BJ (cell line): ENCODE measurements at places on chromosomes 7 and 10.

DNA sequence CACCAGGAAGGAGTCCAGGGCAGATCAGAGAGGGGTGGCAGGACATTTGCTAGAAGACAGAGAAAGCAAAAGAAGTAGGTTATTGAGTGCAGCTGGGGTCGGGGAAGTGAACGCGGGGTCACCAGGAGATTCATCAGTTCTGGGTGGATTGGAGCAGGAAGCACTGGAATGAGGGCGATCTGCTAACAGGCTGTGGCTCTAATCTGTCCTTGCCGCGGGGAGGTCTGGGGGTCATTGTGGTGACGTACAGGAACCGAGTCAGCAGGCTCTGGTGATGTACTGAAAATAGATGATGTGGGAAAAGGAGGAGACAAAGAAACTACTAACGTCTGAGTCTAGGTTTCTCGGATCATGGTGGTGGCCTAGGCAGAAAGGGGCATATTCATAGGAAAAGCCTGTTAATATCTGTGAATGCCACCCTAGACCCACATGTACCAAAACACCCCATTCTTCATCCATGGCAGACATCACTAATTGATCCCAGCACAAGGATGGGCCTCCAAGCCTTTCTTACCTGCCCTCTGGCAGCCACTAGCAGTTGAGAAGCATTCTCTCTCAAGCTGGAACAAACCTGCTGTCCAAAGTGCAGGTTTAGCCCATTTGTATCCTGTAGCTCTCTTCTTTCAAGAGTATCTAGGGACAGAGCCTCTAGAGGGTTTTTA is 134.5 kb downstream of the C10orf105 start:
- no peak for DNase-seq

- DNase-seq, result no peak
Observed at GRCh38 chr10:22701132-22701826, 13.1 kb downstream of the PIP4K2A start.

GRCh38 chr7:7641129-7641663 is 644 bp downstream of the UMAD1 start:
- DNase-seq, result no peak

DNA sequence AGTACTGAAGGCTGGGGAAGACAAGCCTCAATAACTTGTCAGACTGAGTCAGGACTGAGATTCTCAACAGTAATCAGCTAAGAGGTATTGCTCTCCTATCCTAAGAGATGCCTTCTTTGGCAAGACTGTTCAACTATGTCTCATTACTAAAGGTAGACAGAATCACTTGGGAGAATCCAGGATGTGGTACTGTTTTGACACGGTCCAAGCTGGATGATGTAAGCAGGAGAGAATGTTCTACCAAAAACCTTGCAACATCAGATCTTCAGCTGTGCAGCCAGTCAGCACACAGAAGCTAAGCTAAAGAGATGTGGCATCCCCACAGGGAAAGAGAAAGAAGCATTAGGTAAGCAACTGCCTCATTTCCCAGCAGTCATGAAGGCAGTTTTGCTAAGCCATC is 391.4 kb downstream of the NRG3 start:
- DNase-seq, result no peak

DNA sequence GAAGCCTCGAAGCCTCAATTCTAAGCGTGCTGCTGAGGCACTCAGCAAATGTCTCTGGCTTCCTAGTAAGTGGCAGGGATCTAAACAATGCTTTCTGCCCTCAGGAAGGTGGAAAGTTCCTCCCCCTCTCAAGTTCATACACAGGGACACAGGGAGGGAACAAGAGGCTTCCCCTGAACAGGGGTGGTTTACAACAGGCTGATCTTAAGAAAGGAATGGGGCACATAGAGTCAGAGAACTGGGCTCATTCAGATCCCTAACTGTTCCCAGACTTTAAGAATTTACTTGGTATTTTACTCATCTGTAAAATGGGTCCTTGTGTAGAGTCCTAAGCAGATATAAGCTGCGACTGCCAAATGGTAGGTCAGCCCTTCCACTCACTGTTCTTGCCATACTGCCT is 2.5 kb downstream of the TNS3 start:
- no peak for DNase-seq

GRCh38 chr7:4144811-4145510 is 537.1 kb upstream of the FOXK1 start:
- DNase-seq, result no peak

GRCh38 chr7:55065511-55066229 is 46.9 kb downstream of the EGFR start:
- DNase-seq, result no peak

- DNase-seq, result no peak
Observed at GRCh38 chr10:34647875-34648865, 166.9 kb downstream of the PARD3 start.

DNA sequence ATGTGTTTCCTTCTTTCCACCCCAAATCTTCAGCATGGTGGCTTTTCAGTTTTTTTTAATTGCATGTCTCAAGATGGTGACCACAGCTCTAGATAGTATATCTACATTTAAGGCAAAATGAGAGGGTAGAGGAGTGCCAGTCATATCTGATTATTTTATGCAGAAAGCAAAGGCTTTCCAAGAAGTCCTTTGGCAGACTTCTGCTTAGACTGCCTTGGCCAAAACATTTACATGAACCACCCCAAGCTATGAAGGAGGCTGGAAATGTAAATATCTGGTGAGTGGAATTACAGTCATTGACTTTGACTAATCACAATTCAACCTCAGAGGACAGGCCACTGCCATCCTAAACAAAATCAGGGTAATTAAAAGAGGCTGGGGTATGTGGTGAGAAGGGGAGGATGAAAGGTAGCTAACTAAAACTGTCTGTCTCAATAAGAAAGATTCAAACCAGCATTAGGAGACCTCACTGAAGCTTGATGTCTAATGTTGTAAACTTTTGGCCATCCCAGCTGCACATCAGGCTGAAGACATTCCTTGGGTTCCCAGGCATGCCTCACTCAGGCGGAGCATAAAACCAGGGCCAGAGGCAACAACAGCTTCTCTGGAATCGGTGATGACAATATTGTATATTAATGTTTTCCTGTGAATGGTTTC is 53.4 kb downstream of the PPP1R3C start:
- DNase-seq, result no peak

DNA sequence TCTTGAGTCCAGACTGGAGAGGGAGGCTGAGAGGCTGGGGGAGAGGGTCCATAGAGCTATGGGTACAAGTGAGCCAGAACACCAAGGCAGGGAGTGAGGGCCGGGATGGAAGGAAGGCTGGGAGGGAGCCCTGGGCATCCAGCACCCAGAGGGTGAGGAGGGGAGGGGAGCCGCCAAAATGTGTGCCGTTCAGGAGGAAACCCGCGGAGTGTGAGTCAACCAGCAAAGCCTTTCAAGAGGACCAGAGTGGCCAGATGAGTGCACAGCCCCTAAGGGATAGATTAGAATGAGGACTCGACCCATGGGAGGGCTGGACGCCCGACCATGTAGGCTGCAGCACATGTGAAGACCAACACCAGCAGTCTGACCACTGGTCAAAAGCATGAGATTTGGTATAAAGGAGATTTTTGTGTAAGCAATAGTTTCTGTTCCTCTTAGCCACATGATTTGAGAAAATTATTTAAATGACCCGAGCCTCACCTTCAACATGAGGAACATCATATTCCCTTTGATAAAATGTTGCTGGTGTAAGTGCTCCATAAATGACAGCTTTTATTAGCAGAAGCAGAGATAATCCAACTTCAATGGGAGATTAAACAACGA is 179.7 kb upstream of the GRB10 start:
- no peak for DNase-seq

- no peak for DNase-seq
Observed at GRCh38 chr7:71184136-71184535, 52.2 kb downstream of the GALNT17 start.

- no peak for DNase-seq
Observed at GRCh38 chr7:39069896-39070881, 92.5 kb downstream of the POU6F2 start.

DNA sequence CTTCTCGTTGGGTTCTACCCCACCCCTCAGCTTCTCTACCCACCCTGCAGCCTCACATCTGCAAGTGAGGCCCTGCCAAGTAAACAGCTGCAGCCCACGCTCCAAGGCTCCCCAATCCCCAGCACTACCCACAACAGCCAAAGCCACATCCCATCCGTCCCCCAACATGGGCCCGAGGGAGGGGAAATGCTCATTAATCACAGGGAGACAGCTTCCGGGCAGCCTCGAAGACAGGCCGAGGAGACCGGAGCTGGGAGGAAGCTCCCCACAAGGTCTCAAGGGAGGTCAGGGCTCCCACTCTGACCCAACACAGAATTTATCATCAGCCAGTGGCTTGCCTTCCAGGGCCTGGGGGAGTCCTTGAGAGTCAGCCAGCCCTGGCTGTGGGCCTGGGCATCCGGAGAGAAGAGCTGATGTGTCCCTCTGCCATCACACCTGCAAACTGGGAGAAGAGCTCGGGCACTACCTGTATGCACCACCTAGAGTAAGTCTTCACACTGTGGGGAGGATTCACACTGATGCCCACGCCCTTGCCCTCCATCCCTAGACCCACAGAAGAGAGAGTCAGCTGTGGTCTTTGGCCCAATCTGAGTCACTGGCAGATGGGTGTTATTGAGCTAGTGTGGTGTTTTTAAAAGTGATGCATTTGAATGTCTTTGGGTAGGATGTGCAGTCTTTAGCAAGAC is 115.5 kb upstream of the ZMIZ1 start:
- DNase-seq, result no peak

- no peak for DNase-seq
Observed at GRCh38 chr7:1024331-1024841, 20.0 kb upstream of the GPR146 start.

DNA sequence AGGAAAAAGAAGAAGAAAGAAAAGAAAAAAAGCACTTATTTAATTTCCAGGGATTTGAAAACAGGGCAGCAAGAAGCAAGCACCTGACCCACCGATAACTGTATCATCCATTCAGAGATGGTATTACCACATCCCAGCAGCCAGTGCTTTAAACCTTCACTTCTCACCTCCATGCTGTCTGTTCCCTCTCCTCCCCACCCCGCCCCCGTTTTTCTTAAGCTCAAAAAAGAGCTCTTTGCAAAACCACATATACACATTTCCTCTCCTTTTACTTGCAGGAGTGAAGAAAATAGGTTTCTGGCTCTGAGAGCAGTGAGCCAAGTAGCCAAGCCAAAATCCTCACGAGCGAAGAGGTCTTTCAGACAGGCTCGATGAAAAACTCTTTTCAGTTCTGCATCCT is 2.2 kb downstream of the STOX1 start:
- no peak for DNase-seq

DNA sequence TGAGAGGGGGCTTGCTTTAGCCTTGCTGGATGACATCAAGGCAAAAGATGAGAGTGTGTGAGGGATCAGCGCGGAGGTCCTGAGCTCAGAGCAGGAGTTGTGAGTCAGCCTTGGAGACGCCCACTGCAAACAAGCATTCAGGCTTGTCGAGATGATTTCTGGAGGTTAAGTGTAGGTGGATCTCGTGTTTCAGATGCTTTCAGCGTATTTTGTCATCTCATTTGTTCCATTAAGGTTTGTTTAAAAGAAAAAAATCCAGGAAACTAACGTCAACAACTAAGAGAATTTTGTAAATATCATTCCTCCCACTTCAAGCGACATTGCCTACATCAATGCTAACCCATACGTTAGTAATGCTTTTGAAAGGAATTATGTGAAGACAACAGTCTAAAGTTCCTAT is 715.4 kb upstream of the NRP1 start:
- DNase-seq, result peak; percentile 17

DNA sequence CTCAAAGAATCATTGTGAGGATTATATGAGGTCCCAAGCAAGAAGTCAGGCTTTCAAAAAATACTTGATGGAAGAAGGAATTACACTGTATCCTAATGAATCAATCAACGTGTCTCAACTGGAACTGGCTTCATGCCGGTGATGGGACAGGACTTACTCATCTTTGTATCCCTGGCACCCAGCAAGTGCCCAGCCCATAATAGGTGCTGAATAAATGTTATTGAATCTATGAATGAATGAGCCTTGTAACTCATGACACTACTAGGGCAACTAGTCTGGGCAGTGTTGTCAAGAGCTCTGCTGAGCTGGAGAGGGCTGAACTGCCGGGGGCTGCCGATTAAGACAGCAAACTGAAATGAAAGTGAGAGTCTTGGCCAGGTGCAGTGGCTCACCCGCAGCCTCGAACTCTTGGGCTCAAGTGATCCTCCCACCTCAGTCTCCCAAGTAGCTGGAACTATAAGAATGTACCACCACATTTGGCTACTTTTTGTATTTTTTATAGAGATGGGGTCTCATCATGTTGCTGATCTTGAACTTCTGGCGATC is 87.2 kb upstream of the KIF5B start:
- DNase-seq, result no peak

DNA sequence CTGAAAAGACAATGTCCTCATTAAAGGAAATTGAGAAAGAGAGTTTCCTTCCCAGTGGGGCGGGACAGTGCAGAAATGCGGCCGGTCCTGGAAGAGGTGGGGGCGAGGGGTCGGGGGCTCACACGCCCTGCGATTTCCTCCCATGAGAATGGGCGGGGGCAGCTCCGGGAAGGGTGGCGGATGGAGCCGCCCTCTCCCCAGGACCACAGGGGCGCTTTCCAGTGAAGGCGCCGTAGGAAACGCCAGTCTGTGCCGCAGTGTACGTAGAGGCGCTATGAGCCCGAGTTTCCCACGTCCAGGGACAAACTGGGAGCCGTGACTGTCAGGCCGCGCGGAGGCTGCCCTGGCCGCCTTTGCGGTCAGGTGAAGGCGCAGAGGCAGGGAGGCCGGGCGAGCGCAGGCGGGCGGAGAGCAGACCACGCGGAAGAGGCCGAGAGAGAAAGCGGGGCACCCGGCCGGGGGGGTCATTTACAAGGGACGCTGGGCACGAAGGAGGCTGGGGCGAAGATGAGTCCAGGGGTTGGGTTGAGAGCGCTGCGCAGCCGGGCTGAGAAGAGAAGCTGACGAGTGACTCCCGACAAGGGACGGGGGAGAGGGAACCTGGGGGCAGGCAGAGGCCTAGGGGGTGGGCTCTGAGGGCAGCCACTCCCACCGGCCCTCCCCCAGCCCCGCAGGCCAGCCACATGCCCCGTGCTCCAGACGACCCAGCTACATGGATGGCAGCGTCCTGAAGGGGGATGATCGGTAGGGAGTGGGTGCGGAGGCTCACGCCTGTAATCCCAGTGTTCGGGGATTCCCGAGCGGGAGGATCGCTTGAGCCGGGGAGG is 45.0 kb downstream of the ALOX5 start:
- DNase-seq, result no peak

DNA sequence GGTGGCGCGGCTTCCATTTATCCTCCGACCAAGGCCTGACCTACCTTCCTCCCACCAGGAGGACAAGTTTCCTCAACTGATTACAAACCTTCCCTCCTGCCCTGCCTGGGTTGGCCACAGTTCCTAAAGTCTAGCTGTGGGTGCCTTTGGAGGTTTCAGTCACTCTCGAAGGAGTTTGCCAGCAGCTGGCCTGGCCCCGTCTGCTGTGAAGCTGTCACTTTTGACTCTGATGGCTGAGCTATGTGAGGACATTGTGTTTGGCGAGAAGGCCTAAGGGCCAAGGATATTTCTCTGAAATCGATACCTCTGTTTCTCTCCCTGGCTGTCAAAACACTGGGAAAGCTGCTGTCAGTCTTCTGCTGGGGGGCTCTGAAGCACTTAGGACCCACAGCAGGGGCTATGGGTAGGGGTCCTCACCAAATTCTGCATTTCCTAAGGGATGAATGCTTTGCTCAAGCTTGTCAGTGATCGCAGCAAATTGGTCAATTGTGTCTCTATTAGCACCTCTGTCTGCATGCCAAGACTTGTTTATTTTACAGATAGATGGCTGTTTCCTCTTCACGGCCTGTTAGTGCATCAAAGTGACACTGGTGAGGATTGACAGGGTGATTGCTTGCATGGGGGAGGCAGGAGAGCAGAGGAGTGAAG is 31.9 kb upstream of the SAMD8 start:
- DNase-seq, result no peak
